C1 segment of cervical spinal cord (tissue), 14 donors: ENCODE measurements at places on chromosomes 12 and 14.
A peak's percentile ranks its signal among the peaks of the same experiment; 100 is the strongest.

DNA sequence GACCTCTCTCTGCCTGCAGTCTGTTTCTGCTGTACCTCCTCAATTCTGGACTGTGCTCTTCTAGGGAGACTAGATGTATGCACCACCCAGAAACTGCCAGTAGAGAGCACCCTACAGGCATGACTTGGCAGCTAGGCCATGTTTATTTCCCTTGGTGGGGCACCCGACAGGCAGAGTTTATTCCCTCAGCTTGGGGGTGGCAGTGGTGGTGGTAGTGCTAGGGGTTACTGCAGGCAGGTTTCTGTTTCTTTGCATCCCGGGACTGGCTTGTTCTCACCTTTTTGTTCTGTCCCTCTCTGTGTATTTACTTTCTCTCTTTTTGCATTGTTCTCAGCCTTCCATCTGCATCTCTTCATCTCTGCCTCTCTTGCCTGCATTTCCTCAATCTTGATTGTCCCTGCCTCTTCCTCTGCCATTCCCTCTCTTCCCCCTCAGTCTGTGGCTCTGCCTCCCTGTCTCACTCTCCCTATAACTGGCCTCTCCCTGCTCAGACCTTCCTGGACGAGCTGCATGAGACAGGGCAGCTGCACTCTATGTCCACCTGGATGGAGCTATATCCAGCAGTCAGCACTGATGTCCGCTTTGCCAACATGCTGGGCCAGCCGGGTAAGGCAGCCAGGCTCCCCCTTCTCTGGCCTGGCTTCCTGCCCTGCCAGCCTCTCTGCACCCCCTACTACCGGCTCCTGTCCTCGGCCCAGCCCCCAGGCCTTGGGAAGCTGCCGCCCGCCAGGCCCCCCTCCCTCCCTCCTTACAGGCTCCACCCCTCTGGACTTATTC, 13.8 kb downstream of the PRPF40B start:
- DNase-seq = peak; percentile 26

GRCh38 chr12:93007544-93007943, 78.4 kb upstream of the EEA1 start:
- DNase-seq = no peak

DNA sequence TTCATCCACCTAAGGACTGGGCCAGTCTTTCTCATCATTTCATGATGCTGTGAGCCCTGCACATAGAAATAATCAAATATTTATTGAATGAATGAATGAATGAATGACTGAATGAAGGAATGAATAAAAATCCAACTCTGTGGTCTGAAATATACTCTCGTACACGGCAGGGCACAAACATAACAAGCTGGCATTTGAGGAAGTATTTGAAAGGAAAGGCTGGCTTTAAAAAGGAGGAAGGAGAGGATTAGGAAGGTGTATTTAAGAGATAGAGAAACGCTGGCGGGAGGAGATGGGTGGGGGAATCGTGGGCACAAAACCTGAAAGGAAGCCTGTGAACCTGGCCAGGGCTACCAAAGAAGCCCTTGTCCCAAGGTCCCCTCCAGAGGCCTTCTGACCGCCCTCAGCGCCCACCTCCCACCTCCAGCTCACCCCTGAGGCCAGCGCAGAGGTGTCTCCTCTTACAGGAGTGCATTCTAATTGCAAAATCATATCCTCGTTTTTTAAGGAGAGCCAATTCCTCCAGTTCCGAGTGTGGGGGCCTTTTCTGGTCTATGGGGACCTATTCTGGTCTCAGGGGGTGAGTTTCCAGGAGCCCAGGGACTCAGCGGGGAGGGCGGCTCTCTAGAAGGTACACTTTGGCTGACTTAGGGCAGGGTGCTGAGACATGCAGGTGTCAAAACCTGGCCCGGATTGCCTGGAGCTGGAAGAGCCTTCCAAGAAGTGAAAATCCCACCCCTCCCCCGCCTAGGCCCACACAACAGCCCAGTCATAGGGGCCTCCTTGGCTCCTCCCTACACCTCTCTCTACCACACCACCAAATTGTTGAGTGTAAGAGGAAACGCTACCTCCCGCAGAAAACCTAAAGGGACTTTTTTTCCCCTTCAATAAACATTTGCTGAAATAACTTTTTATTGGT, 8.7 kb upstream of the JDP2 start:
- no peak for DNase-seq

- no peak for DNase-seq
These were observed 900.6 kb downstream of the VRK1 start for GRCh38 chr14:97697772-97698171.

- DNase-seq = no peak
These were observed 10.7 kb downstream of the MYO1A start for GRCh38 chr12:57039016-57039798.

GRCh38 chr12:754851-755562, 2.6 kb downstream of the WNK1 start:
- DNase-seq = no peak

- DNase-seq = peak; percentile 62
These were observed 112.3 kb upstream of the NCOR2 start for GRCh38 chr12:124679533-124680371.

DNA sequence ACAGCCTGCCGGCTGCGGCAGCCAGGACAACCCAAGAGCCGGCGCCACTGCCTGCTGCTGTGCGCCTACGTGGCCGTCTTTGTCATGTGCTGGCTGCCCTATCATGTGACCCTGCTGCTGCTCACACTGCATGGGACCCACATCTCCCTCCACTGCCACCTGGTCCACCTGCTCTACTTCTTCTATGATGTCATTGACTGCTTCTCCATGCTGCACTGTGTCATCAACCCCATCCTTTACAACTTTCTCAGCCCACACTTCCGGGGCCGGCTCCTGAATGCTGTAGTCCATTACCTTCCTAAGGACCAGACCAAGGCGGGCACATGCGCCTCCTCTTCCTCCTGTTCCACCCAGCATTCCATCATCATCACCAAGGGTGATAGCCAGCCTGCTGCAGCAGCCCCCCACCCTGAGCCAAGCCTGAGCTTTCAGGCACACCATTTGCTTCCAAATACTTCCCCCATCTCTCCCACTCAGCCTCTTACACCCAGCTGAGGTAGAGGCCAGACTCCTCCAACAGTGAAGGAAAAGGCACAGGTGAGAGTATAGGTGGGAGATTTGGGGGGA, 10.3 kb downstream of the ZBTB39 start:
- DNase-seq = no peak

DNA sequence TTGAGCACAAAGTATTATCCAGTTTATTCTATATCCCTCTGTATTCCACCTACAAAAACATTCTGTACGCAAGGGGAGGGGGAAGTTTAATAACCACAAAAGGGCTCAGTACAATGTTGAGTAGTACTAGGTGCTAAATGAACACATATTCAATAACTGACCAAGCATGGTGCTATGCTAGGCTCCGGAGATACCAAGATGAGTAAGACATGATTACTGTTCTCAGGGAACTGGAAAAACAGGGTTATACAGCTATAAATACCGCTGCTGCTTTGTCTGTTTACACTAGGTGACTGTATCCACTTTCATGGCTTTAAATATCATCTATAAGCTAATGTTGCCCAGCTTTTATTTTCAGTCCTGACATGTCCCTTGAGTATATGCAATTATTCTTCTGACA, 135.8 kb downstream of the INSM2 start:
- DNase-seq = no peak

- no peak for DNase-seq
These were observed 94.4 kb downstream of the TBC1D30 start for GRCh38 chr12:64918801-64919200.

DNA sequence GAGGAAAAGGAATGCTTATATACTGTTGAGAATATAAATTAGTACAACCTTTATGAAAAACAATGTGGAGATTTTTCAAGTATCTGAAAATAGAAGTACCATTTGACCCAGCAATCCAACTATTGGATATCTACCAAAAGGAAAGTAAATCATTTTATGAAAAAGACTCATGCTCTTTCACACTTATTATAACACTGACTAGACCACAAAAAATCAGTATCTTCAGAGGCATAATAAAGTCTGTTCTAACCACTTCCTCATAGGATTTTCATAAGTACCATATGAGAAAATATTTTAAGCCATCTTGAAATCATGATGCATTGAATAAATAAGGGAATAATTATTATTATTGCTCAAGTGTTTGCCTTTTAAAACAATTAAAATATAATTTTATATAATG, 90.8 kb downstream of the SLCO1B1 start:
- no peak for DNase-seq

DNA sequence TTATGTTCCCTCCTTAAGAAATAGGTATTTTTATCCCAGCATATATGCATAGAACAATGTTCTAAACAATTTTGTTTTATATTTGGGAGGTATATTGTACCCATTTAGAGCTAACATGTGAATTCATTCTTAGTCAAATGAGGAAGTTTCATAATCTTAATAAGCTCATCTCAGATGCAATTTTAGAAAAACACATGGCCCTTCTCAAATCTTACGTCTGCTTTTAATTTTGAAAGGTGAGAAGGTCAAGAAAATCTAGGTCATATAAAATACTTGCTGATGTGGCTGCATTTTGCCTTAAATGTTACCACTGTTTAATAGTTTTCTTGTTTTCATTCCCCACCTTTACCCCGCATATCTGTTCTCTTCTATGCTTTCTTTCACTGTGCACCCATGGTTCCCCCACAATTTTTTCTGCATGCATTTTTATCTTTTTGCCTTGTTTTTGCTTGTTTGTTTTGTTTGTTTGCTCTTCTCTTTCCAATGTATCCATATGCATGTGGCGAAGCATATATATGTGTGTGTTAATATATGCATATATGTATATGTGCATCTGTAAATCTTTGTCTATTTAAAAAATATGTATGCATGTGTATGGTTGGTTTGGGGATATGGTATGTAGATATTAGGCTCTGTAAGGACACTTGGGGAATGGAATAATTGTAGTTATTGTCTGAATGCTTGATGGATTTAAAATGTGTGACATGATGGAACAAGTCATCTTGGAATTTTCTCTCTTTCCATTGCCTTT, 317.1 kb downstream of the BCAT1 start:
- no peak for DNase-seq

- no peak for DNase-seq
These were observed 133.0 kb upstream of the C14orf180 start for GRCh38 chr14:104446611-104447010.

- no peak for DNase-seq
These were observed 72.9 kb upstream of the TSPAN11 start for GRCh38 chr12:30853561-30854133.

GRCh38 chr12:101594700-101595099, at the start of gene MYBPC1:
MYBPC1 (plus strand) TSS chr12:101594971; CDS start chr12:101595071, 100 bp downstream.
- DNase-seq = no peak

DNA sequence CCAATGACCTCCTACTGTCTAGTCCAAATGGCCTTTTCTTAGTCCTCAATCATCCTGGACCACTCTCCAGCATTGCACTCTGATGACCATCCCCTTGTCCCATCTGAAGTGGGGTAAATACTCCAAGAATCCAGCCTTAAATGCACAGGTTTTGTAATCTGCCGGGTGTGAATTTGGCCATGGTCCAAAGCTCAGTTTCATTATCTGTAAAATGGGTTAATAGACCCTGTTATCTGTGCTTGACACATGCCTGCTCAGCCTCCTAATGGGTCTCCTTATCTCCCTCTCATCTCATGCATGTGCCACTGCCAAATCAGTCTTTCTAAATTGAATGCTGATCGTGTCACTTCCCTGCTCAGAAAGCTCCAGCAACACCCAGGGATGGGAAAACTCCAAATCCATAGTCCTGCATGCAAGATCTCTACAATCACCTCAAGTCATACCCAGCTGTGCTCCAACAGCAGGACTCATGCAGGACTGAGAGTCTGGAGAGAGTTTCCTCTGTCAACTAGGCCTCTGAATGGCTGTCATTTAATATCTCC, 22.3 kb downstream of the LGR5 start:
- no peak for DNase-seq

- DNase-seq = no peak
These were observed 18.0 kb downstream of the NIN start for GRCh38 chr14:50812856-50813543.

GRCh38 chr14:68369281-68370056, 423.4 kb downstream of the ZFP36L1 start:
- DNase-seq = no peak

DNA sequence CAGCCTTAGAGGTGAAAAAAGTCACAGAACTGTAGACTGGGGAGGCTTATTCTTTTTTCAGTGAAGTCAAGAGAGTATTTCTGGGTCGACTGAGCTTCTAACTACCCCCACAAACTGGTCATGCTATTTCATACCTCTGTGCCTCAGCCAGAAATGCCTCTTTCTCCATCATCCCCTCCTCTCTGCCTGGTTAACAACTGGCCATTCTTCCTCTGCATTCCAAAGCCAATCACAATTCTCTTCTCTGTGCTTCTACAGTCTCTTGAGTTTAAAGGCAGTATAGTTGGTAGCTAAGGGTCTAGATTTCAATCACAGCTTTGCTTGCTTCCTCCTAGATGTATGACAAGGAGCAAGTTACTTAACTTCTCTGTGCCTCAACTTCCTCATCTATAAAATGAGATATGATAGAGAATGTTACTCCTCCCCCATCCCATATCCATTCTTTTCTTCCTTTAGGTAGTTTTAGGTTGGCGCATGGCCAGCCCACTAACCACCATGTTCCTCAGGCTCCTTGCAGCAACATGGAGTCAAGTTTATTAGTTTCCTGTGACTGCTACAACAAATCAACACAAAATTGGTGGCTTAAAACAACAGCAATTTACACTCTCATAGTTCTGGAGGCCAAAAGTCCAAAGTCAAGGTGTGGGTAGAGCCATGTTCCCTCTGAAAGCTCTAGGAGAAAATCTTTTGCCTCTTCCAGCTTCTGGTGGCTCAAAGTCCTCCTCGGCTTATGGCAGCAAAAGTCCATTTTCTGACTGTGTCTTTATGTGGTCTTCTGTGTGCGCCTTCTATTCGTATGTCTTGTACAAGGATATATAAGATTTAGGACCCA, 62.5 kb downstream of the ITPR2 start:
- no peak for DNase-seq

DNA sequence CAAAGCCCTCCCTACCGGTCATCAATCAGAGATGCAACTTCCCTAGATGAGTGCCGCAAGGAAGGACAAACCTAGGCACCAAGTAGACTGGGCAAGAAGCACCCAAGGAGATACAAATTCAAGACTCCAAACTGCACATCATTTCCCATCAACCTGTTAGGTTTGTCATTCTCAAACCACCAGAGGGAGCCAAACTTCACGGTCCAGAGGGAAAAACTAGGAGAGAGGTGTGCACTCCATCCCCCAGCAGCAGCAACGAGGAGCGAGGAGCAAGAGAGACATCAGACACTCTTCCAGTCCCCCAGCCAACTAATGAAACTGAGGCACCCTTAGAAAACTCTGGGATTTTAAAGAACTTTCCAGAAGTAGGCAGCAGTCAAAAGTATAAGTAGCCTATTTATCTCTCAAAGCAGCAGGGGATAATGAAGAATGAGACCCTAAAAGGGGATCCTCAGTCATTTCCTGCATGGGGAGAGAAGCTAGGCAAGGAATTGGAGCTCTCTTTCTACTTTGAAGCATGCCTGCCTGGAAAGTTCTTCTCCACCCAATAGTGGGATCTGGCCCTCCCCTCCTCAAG, 37.0 kb upstream of the NT5DC3 start:
- no peak for DNase-seq
